ENCODE measurements at places on chromosomes 1 and 21.

GRCh38 chr1:83763361-83764095 lies 235.4 kb downstream of the TTLL7 start:
- no peak for DNase-seq

DNA sequence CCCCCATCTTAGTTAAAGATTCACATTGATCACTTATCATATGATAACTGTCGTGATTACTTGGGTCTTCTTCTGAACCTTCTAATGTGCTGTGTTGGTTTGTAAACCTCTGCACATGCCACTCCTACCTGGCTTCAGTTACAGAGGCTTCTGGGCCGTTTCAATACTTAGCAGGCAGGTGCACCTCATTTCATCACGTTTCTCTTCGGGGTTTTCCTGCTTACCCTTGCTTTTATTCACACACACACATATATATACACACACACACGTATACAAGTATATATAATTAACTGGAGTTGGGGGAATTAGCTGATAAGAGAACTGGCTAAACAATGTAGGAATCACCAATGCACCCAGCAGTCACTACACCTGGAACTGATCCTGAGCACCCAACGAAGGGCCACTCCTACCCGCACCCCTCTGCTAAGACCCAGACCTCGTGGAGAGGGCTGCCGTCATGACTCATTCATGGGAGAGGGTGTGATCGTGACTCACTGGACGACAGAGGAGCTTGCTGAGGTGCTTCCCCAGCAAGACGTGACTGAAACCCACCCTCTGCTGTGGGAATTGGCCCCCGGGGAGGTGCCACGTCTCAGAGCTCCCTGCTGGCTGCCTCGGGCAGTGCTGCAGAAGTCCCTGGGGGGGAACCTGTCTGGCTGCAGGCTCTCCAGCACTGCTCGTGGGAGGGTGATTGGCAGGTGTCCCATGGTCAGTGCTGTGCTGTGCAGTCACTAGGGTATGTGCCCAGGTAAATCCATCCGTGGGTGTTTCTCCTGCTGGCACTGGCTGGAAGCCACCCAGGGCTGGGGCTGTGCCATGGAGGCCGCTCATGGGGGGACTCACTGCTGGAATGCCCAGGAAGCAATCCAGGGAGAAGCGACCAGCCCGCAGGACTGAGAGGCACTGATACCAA lies 166.6 kb downstream of the DYRK1A start:
- no peak for DNase-seq

- no peak for DNase-seq
Measured at GRCh38 chr21:42666023-42666747, 12.8 kb downstream of the PDE9A start.

DNA sequence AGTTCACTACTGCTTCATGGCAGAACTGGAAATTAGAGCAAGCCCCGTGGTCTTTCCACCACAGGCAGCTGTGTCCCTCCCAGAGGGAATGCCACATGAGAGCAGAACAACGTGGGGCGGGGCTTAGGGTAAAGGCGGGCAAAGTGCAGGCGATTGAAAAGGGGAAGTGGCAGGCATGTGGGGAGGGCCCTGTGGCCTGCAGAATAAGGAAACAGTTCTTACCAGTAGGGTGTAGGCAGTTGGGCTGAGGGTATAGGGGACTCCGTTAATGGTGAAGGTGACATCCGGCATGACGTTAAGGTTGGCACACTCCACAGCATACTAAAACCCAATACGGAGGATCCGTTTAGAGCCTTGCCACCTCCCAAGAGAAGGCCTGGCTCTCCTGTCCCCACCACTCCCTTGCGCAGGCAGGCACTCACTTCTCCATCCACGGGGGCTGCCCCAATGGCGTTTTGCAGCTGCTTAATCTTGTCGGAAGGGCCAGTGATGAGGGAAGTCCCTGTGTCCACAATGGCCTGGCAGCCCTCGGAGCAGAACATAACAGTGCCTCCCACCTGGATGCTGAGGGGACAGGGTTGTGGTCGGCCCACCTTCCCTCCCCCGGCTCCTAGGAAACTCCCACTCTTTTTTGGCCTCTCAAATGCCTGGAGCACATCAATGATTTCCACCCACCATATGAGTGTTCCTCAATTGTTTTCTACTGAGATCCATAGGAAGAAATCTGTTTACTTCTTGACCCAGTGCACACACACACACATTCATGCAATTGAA lies 9.1 kb upstream of the RAB7B start:
- peak; percentile 96 for DNase-seq

DNA sequence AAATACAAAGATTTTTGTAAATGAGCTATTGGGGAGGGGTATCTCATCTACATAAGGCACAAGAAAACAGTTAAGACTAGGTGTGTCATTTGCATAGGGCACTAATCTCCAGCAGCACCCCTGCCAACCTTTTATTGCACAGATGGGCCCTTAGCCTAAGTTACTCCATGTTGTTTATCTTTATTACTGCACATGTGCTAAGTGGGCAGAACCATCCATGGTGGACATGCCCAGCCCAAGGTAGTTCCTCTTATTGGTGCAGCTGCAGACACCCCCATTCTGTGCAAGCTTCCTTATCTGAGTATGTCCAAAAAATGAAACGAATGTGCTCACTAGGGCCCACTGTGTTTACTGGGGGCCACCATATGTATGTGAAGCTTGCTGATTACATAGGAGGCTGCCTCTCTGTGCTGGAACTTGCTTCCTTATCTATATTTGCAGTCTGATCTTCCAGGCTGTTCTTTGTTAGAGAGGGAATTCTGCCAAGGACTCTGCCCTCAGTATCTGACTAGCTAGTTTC lies 77.3 kb upstream of the NEK7 start:
- peak; percentile 11 for DNase-seq

- peak; percentile 14 for DNase-seq
Measured at GRCh38 chr1:201791779-201792173, 37.2 kb upstream of the IPO9 start.

GRCh38 chr1:165849353-165850133 lies 22.1 kb downstream of the UCK2 start:
- no peak for DNase-seq

DNA sequence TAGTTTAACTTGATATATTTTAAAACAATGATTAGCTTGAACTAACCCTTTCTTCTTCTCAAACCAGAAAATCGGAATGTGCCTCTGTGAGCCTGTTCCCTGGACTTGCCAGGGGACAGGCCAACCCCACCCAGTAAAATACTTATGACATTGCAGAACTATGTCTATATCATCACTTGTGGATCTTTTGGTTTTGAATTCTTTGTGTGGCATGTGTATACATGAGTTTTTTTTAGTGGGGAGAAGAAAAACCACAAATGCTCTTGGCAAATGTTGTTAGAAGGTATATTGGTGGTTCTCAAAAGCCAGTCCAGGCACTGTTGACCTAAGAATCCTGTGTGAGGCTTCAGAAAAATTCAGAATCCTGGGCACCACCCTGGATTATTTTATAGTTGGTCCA lies 347.4 kb downstream of the SIPA1L2 start:
- DNase-seq = no peak

GRCh38 chr1:169941982-169942830 lies 48.5 kb upstream of the SCYL3 start:
- no peak for DNase-seq

- no peak for DNase-seq
Measured at GRCh38 chr21:27831816-27832569, 865.1 kb upstream of the ADAMTS5 start.

- DNase-seq = no peak
Measured at GRCh38 chr1:174535207-174535606, 87.4 kb downstream of the GPR52 start.

- peak; percentile 39 for DNase-seq
Measured at GRCh38 chr1:28143496-28144202, 32.8 kb downstream of the PTAFR start.

DNA sequence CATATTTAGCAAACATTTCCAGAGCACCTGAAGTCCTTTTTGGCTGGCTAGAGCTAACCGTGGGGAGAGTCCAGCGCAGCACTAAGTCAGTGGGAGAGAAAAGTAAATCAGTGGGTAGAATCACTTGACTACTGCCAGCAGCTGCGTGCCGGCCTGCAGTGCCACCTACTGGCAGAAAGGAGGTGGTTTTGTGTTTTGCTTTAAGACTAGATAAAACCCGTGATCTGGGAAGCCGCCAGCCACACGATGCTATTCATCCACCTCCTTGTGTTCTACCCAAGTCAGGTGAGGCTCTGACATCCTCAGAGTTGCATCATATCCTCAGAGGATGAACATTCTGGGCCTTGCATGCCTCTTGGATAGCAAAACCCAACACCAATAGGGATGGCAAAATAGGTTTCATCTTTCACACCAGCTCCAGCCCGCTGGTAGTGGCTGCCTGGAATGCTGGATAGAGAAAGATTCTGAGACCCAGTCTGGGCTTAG lies 14.1 kb upstream of the HEYL start:
- DNase-seq = peak; percentile 64

DNA sequence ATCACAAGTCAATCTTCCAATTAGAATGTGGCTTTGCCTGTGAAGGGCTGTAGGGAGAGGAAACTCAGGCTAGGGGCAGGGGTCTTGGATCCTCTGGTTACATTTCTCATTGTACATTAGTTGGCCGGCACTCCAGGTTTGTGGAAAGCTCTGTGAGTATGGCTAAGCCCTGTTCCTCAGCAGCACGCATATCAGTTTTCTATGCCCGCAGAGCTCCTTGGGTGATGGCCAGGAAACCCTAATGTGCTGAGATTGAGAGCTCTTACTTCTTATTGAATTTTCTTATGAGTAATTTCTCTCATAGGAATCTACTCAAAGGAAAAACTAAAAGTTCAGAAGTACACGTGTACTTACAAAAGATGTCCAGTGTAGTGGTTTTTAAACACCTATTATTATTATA lies 30.7 kb upstream of the STMN1 start:
- no peak for DNase-seq

GRCh38 chr1:159239551-159240220 lies 35.0 kb downstream of the ACKR1 start:
- no peak for DNase-seq

GRCh38 chr1:34863501-34863900 lies 4.0 kb upstream of the SMIM12 start:
- DNase-seq = no peak

- DNase-seq = peak; percentile 33
Measured at GRCh38 chr1:201542309-201543035, 3.5 kb downstream of the NAV1 start.

DNA sequence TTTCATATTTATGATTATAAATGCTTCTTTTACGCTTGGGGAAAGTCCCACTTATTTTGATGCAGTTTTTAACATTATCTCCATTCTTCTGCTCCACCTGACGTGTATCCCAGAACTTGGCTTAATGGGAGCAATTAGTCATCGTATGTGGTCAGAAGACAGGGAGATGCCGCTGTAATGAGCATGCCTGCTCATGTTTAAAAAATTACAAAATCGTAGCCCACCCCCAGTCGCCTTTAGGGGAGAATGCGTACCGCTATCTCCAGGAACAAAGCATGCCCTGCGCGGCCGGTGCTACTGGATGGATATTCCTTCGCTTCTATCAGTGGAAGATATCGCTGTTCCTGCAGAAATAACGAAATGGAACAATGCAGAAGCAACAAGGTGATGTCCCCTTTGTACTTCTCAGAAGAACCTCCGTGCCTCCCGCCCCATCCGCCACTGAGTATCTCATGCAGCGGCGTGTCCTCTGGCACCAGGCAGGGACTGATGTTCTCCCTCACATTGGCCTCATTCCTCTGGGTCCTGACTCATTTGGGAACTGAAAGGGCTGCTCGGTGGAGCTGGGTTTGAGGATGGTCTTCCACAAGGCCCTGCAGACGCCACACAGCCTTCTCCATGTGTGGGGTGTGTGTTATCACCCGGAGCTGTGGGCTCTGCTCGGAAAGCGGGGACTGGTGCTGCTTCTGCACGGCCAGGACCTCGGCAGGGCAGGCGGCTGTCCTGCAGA lies 116.3 kb upstream of the COL6A1 start:
- no peak for DNase-seq

- DNase-seq = no peak
Measured at GRCh38 chr1:53536606-53537005, 77.4 kb downstream of the DMRTB1 start.

DNA sequence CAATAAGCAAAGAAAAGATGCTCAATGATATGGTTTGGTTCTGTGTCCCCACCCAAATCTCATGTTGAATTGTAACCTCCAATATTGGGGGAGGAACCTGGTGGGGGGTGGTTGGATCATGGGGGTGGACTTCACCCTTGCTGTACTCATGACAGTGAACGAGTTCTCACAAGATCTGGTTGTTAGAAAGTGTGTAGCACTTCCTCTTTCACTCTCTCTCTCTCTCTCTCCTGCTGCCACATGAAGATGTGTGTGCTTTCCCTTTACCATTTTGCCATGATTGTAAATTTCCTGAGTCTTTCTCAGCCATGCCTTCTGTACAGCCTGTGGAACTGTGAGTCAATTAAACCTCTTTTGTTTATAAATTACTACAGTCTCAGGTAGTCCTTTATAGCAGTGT lies 248.4 kb downstream of the HHIPL2 start:
- DNase-seq = no peak
